ENCODE measurements at places on chromosomes 6 and 20. TPM values are rescaled to one million over a fixed set of nuclear protein-coding genes. Genes with fewer than 3 reads are reported as not detected.

SLC22A7 gene
- not detected for total RNA-seq

DNA sequence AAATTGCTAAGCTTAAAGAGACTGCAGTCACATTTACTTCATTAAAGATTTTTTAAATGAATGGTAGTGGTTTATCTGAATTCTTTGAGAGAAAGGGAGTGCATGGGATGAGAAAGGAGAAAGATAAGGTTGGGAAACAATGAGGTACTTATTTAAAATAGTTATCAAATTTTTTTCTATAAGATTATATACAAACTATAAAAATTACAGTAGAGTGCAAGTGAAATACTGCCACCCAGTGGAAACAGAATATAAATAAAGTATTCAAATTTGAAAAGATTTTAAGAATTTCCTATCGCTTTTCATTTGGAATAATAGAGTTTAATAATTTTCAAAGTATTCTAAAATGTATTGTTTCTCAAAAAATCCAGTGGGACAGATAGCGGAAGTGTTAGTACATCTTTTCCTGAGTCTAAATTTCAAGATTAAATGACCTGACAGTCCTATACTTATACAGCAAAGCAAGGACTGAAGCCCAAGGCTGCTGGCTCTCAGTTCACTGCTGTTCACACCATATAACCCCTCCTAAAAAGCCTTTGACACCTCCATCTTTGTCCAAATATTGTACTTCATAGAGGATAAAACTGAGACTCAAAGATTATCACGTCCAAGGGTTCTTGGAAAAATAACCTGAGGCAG, 31.1 kb downstream of the EPM2A start:
- peak; percentile 37 for DNase-seq

KCNK5 gene
- total RNA-seq = not detected

DNA sequence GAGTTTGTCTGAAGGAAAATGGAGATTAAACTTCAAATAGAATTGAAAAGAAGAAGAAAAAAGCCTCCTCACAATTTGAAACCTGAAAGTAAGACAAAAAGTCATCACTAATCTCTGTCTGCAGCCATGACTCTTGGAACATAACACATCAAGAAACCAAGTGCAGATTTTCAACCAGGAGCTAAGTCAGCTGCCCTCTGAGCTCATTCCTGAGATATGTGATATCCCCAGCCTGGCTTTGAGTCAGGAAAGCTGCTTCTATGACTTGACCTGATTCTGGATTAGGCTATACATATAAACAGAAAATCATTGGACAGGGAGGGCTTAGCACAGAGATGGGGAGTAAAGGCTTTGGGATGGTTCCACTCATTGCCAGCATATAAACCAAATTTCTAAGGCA, 891.4 kb downstream of the TFAP2A start:
- DNase-seq = peak; percentile 94

GRCh38 chr6:66508433-66508832, 801.4 kb upstream of the EYS start:
- no peak for DNase-seq

GRCh38 chr20:44495802-44496481, 20.3 kb downstream of the TTPAL start:
- DNase-seq = peak; percentile 99
